ENCODE measurements at places on chromosomes 2 and 18.

DNA sequence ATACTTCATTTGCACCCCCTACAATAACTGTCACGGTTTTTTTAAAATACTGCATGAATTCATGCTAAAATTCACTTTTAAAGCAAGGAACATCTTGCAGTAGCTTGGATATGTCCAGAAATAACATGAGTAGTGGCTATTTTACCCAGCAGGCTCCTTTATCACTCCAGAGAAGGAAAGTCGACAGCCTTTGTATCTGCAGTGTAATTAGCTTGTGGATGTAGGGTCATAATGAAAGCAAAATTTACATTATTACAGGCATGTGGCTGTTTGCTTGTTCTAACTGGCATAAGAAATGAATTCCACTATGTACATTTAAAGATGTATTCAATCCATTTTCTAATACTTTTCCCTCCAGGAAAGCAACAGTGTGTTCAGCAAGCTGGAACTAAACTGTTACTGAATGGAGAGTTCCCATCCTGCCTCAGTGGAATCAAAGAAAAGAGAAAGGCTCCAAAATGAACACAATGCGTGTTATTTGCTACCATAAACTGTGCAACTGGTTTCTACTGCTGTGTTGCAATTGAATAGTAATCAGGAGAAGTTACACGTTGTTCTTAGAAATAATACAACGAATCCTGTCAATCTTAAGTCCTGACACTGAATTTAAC, 321.2 kb upstream of the VRK2 start:
- no peak for DNase-seq

GRCh38 chr2:28600181-28600580, 104.3 kb downstream of the PLB1 start:
- DNase-seq, result no peak

- no peak for DNase-seq
Observed at GRCh38 chr2:69253611-69254301, 133.3 kb downstream of the GFPT1 start.

- no peak for DNase-seq
Observed at GRCh38 chr2:19048593-19049266, 309.7 kb downstream of the OSR1 start.

- no peak for DNase-seq
Observed at GRCh38 chr2:10258326-10258725, 44.4 kb upstream of the HPCAL1 start.

GRCh38 chr2:170641961-170642360, 73.2 kb upstream of the SP5 start:
- DNase-seq, result no peak

DNA sequence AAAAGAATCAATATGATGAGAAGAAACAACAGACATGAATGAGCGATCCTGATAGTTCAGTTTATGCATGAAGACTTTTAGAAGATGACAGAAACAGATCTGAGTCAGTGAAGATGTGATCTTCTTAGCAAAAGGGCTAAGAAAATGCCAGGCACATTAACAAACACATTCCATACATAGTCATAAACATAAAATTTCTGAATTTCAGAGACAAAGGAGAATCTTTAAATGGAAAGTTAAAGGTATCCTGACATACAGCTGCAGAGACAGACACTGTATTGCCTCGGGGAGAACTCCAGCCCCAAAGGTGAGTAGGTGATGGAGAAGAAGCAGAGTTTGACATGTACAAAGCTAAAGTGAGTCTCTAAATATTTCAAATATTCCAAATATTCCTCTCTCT, 40.6 kb upstream of the FN1 start:
- no peak for DNase-seq

GRCh38 chr2:190655113-190655512, 6.2 kb downstream of the NAB1 start:
- DNase-seq, result no peak

GRCh38 chr2:32760628-32761027, 132.8 kb downstream of the TTC27 start:
- DNase-seq, result no peak

DNA sequence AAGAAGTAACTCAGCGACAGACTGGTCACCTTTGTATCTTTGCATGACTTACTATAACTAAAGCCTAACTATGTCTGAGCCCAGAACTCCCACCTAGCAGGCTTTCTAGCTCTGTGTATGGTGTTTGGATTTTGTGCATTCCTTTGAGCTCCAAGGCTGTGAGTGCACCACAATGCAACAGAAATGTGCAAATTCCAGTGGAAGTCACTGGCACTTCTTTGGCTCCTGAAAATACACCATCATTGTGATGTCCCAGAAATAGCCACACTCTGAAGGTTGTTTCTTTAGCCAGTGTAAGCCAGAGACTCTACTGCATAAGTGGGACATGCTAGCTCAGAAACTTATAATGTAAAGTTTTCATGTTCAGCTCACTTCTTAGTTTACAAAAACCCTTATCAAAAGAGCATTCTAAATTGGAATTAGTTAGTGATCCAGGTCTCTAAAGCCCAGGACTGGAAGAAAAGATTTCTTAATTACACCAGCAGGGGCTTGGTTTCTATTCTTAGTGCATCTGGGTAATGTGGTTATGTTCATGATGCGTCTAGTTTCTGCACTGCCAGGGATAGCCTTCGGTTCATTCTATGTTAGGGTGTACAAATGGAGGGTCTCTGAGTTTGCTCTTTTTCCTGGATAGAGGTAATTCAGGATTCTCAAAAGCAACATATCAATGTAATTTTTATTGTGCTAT, 1239.5 kb upstream of the ZEB2 start:
- no peak for DNase-seq

DNA sequence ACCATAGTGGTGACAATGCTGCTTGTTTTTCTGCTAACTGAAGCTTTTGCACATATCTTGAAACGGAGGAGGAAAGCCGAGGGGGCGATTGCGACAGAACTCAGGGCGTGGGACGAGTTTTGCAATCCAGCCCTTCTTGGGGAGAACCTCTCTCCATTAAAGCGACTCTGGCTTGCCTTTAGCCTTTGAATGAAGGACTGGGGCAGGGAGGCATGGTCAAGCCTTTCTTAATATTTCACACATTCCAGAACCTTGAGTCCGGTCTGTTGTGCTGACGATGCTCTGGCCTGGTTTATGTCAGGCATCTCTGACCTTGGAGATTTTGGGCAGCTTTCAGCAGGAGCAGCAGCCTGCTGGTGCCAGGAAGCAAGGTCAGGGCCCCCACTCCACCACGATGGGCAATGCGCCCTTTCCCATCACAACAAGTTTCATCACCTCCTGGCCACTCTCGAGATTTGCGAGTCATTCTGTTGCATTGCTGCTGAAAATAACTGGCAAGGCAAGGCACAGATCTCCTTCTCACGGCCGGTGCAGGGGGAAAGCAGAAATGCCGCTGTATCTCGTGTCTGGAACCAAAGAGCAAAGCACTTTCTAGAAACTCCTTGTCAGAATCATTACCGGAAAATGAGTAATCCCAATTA, 10.8 kb downstream of the EMILIN2 start:
- no peak for DNase-seq

GRCh38 chr18:10387399-10387798, 67.0 kb upstream of the APCDD1 start:
- DNase-seq, result no peak
